ENCODE measurements at places on chromosomes 3 and 15.

DNA sequence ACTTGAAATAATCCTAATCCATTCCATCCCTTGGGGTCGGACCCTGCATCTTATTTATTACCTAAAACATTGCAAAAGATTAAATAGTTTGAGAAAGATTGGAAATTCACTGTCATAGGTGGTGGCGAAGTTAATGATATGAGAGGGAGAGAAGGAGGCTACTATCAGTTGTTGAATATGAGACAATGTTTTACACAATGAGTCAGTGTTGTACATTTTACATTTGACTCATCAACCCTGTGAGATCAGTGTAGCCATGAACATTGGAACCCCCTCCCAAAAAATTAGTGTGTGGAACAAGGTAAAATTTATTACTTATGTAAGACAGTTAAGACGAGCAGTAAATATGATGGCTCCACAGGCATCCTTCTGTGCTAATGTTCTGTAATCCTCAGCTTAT, 384.3 kb downstream of the MCTP2 start:
- no peak for DNase-seq

DNA sequence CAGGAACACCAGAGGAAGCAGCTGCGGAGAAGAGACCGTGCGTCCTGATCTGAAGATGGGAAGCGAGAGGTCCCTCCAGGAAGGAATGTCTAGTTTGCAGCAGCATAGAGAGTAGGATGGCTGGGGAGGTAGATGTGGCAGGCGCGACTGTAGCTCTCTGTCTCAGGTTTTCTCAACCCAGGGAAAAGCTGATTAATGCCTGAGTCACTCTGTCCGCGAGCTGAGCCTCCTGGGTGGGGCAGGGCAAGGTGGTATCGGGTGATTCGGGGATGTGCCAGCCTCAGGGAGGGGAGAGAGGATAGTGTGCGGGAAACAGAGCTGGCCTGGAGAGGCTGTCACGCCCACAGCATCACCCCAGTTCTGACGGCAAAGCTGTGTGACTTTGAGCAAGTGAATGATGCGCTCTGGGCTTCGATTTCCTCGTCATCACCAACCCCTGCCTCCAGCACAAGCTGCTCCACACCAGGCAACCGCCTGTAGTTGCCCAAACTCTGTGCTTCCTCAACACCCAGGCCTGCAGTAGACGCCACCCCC, 28.4 kb downstream of the CPN2 start:
- DNase-seq = no peak

DNA sequence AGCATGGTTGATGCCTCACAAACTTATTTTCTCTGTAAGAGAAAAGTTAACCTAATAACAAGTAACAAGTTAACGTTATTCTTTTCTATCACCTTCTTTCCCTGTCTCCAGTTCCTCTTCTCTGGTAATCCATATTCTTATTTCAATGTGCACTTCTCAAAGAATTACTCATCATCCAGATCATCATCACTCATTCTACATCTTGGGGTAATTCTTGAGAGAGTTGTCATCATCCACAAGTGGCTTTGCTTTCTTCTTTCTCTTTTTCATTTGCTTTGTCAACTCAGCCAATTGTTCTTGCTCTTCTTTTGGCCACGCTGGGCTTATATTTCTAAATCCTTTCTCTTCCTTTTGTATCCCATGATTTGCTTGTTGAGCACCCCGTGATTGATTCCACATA, 20.8 kb upstream of the RNF111 start:
- DNase-seq = no peak

GRCh38 chr3:119497820-119498185, 544 bp upstream of the TIMMDC1 start:
- peak; percentile 55 for DNase-seq

- DNase-seq = peak; percentile 45
These were observed 45.8 kb upstream of the FSIP1 start for GRCh38 chr15:39828374-39828931.

GRCh38 chr3:108295421-108296175, 750 bp upstream of the HHLA2 start:
- no peak for DNase-seq

DNA sequence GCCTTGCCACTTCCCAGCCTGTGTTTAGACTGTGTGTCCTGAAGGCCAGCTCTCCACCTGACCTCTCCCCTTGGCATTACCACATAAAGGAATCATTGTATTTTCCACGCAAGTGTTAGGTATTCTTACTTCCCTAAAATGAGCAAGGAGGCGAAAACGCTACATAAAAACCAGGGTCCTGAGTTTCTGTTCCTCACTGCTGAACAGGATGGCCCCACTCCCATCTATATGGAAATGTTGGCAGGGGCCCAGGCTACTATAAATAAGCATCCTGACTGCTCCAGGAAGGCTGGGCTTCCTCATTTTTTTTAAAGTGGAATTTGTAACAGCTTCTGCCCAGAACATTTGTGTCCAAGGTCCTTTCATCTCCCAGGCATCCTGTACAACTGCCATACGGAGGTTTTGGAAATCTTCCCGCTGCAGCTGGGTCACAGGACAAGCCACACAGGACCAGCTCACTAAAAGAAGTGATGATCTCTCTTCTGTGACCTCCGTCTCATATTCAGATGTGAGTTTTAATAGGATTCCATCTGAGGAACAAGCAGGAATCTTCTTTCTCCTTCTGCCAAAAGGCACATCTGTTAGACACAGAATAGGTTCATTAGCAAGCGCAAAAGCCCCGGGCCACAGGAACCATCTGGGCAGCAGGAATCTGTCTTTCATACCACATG, 56.4 kb upstream of the LIMD1 start:
- no peak for DNase-seq

DNA sequence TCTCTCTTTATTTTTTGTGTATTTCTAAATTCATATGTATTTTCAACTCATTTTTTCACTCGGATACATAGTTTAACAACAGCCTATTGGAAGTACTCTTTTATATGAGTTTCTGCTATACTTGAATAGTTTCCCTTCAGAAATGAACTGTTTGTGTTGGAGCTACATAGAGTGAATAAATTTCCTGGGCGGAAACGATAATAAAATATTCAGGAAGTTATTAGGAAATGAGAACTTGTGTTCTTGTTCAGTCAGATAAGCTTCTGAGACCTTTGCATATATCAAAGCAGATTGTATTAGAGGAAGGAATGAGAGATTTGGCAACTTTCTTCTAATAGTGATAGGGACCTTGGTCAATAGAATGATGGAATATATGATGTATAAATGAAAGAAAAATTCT, 27.3 kb downstream of the NEO1 start:
- DNase-seq = no peak

DNA sequence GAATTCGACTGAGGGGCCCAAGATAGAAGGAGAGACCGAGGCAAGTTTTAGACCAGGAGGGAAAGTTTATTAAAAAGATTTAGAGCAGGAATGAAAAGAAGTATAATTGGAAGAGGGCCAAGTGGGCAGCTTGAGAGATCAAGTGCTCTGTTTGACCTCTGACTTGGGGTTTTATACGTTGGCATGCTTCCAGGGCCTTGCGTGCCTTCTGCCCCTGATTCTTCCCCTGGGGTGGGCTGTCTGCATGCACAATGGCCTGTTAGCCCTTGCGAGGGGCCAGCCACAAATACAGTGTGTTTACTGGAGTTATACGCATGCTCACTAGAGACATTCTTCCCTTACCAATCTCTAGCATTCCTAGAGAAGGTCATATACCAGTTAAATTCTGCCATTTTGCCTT, 70.7 kb upstream of the LARS2 start:
- no peak for DNase-seq
